ENCODE measurements at places on chromosomes 7 and 10. TPM values are rescaled to one million over a fixed set of nuclear protein-coding genes. Genes with fewer than 3 reads are reported as not detected.

DNA sequence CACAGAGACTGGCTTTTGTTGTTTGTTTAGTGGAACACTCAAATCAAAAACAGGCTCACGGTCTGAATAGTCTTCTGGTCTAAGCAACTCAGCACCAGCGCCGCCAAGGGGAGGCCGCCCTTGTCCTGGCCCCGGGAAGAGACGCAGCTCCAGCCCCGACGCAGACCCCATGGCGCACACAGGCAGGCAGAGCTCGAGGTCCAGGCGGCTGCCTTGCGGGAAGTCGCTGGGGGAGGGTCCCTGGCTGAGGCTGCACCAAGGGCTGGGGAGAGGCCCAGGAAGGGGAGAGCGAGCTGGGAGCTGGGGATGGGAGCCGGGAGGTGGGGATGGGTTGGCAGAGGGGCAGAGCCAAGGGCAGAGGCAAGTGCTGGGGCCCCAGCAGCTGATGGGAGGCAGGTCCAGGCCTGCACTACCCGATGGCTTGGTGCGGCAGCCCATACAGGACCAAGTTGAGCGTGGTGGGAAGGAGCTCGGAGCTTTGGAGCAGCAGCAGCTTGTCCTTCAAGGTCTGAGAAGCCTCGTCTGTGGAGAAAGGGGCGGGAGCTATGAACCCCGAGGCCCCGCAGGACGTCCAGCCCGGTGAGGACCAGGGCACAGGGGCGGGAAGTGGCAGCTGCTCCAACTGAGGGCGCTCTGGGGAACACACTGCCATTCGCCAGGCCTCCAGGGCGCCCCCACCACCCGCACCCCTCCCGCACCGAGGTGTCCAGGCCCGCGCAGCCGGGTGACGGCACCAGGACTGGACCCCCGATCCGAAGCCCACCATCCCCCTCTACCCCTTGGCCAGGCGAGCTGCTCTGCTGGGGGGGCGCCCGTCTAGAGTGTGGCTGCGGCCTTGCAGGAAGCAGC lies 22.7 kb upstream of the NKX6-2 start:
- no peak overlapping the region for H3K27ac ChIP-seq
- no peaks in the 10 kb centered on the region for H3K4me1 ChIP-seq
- no peak for DNase-seq
- H3K4me3 ChIP-seq, result no peak overlapping the region
- H3K27me3 ChIP-seq, result no peaks in the 10 kb centered on the region
- no peaks in the 10 kb centered on the region for H3K36me3 ChIP-seq

- DNase-seq, result peak; percentile 24
- H3K27me3 ChIP-seq, result no peaks in the 10 kb centered on the region
- H3K4me1 ChIP-seq, result peaks cover 34% of the 10 kb centered on the region
- peak overlapping the region; percentile 60 for H3K27ac ChIP-seq
- H3K4me3 ChIP-seq, result no peak overlapping the region
Measured at GRCh38 chr10:102660888-102661657, 16.8 kb downstream of the TRIM8 start.

Gene ABCB1
- polyA plus RNA-seq, result 0.06 TPM

- H3K27me3 ChIP-seq, result no peaks in the 10 kb centered on the region
- H3K4me3 ChIP-seq, result no peak overlapping the region
- H3K4me1 ChIP-seq, result no peaks in the 10 kb centered on the region
- H3K36me3 ChIP-seq, result no peaks in the 10 kb centered on the region
- no peak for DNase-seq
Measured at GRCh38 chr7:85156661-85157208, 30.1 kb downstream of the SEMA3D start.

DNA sequence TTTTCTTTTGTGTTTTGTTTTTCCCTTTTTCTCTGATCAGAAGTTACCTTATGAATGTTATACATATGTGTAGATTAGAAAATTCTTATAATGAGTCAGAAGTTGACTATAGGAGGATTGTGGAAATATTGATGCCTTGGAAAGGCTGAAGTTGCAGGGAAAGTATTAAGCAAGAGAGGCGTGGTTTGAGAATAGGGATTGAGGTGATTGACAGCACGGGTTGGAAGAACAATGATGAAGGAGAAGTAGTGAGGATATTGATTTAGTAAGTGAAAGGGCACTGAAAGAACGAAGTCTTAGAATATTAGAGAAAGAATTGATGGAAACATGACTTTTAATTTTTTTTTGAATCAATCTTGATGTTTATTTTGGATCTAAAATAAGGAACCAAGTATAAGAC lies 176.0 kb downstream of the EXOC4 start:
- DNase-seq, result no peak
- peaks cover 13% of the 10 kb centered on the region for H3K4me1 ChIP-seq
- H3K4me3 ChIP-seq, result no peak overlapping the region
- no peak overlapping the region for H3K27ac ChIP-seq
- H3K36me3 ChIP-seq, result peaks cover 3% of the 10 kb centered on the region

- no peak overlapping the region for H3K4me3 ChIP-seq
- no peaks in the 10 kb centered on the region for H3K4me1 ChIP-seq
- H3K27me3 ChIP-seq, result no peaks in the 10 kb centered on the region
- no peak for DNase-seq
Measured at GRCh38 chr7:138515001-138515528, 55.0 kb downstream of the TRIM24 start.

Gene ZNF727
- polyA plus RNA-seq, result 0.09 TPM

Gene INHBA
- not detected for polyA plus RNA-seq

DNA sequence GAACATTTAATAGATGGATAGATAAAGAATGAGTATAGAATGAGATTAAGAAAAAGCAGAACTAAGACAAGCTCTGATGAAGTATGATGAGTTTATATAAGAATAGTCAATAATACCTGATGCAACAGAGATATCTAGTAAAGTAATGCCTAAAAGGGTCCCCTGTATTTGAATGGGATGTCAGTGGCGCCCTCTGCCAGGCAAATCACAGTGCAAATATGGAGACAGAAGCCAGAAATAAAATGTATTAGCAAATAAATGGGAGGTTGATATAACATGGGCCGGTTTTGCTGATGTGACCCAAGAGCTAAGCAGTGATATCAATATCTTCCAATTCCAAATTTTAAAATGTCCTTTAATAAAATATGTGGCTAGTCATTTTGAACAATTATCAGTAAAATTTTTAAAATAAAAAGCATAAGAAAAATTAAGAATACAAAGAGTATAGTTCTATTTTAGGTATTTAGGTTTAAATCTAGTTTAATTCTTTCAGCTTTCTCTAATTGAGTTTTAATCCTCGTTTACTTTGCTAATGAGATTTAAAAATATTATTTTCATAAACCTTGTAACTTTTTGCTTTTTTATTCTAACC lies 62.6 kb downstream of the ADK start:
- no peaks in the 10 kb centered on the region for H3K27me3 ChIP-seq
- H3K4me1 ChIP-seq, result peaks cover 5% of the 10 kb centered on the region
- DNase-seq, result peak; percentile 61
- no peak overlapping the region for H3K4me3 ChIP-seq

Gene GJD4
- polyA plus RNA-seq, result not detected

GRCh38 chr7:143289421-143289820 lies 1.3 kb downstream of the CASP2 start:
- peak overlapping the region; percentile 34 for H3K27ac ChIP-seq
- peaks cover 39% of the 10 kb centered on the region for H3K36me3 ChIP-seq
- no peaks in the 10 kb centered on the region for H3K27me3 ChIP-seq
- peak overlapping the region; percentile 99 for H3K4me3 ChIP-seq

- H3K27ac ChIP-seq, result no peak overlapping the region
- H3K4me3 ChIP-seq, result no peak overlapping the region
- no peaks in the 10 kb centered on the region for H3K4me1 ChIP-seq
- DNase-seq, result no peak
- H3K27me3 ChIP-seq, result peaks cover 8% of the 10 kb centered on the region
Measured at GRCh38 chr10:26628395-26628794, 69.1 kb upstream of the PDSS1 start.
